ENCODE measurements at places on chromosomes 1 and 21.

- DNase-seq: peak; percentile 86
Measured at GRCh38 chr1:7223334-7224080, 438.3 kb downstream of the CAMTA1 start.

DNA sequence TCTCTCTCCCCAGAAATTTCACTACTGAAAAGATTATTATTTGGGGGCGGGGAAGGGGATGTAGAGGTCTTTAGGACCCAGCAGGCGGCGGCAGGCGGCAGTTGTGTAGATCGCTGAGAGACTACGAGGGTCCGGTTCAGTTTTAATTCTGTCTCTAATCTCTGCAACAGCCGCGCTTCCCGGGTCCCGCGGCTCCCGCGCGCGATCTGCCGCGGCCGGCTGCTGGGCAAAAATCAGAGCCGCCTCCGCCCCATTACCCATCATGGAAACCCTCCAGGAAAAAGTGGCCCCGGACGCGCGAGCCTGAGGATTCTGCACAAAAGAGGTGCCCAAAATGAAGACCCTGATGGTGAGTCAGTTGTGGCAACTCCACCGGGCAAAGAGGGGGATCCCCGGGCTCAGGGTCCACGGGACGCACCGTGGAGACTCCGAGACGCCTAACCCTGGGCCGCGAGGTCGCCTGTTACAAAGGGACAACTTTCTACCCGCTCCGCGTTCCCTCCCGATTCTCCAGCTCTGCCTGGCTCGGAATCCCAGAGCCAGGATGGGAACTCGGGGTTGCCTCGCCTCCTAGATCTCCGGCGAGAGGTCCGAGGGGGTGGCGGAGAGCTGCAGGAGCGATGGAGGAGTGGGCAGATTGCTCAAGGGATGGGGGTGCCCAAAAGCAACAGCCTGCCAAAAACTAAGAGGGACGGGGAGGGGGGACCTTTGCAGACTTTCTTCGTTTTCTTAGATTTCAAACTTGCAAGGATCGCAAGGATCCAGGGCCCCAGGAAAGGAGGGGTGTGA, at the start of gene ST6GALNAC5:
Gene ST6GALNAC5 (plus strand): TSS at position 139 of the 789 bp plus-strand sequence.
- DNase-seq: no peak

GRCh38 chr1:90946630-90947029, 75.2 kb downstream of the ZNF644 start:
- no peak for DNase-seq

GRCh38 chr1:164366014-164366413, 193.0 kb upstream of the PBX1 start:
- DNase-seq: no peak

DNA sequence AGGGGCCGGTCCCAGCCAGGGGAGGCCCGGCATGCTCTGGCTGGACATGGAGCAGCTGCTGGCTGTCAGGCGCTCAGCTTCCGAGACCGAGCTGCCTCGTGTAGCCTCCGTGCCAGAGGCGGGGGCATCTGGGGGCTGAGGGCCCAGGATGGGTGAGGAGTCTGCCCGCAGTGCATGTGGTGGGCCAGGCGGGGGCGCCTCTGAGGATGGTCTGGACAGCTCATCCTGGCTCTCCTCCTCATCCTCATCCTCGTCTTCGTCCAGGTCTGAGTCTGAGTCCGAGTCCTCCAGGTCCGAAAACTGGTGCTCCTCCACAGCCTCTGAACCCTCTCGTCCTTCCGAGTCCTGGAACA, 28.9 kb upstream of the EDN2 start:
- no peak for DNase-seq

- no peak for DNase-seq
Measured at GRCh38 chr1:221998186-221998612, 256.3 kb upstream of the DUSP10 start.
